ENCODE measurements at places on chromosomes 7 and 10. TPM values are rescaled to one million over a fixed set of nuclear protein-coding genes. Genes with fewer than 3 reads are reported as not detected.

DNA sequence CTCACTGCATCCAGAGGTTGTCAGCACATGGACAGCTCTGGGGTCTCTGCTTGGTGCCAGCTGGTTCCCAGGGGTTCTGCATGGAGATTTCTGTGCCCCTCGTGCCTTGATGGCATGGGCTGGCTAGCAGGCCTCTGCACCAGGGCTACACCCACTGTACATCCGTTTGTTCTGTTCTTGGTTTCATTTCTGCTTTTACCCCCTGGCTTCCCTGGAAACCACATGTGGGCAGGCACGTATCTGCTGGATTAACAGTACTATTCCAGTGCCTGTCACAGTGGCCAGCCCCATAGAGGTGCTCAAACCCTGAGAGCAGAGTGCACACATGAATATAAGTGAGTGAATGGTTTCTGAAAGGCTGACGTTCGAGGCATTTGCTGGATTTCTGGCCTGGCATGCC is 207.2 kb upstream of the GPR26 start:
- DNase-seq: no peak

- DNase-seq: no peak
Measured at GRCh38 chr7:129308047-129308446, 83.2 kb downstream of the AHCYL2 start.

DNA sequence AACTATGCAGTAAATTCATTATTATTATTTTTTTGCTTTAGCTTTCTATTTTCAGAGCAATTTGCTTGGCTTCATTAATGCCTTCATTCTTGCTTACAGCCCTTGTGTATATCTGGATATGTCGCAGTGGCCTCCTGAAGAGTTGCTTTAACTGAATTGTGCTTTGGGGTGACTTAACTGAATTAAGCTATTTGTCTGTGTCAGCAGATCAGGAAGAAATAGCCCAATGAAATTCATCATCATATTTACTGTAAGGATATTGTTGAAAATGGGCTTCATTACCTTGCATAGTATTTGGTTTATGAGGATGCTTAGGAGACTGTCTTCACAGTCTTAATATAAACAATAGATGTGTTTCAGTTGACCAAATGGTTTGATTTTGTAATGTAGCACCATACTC is 59.7 kb upstream of the PIP4K2A start:
- DNase-seq: no peak

GRCh38 chr10:129101232-129101980 is 365.6 kb upstream of the MGMT start:
- DNase-seq: no peak

- no peak for DNase-seq
Measured at GRCh38 chr10:99582255-99582770, 37.9 kb downstream of the SLC25A28 start.

DNA sequence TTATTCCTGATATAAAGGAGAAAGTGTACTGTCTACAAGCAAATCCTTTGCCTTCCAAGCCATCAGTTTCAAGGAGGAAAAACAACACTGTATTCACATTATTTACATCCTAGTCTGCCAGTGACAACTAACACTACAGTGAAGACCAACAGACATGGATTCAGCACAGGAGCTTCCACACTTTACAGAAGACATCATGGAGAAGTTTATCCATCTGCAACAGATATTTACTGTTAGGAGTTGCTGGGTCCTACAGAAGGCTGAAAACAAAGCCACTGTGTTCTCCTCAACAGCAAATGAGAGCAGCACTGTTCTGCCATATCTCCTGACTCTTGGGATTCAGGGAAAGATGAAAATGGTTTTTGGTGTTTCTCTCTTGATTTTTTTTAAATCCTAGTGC is 31.9 kb downstream of the NAPEPLD start:
- no peak for DNase-seq

- DNase-seq: no peak
Measured at GRCh38 chr10:5461203-5461588, 38.2 kb downstream of the CALML5 start.

GRCh38 chr10:112296908-112297331 is 13.7 kb downstream of the TECTB start:
- no peak for DNase-seq

GRCh38 chr7:105353752-105354328 is 34.9 kb downstream of the SRPK2 start:
- peak; percentile 34 for DNase-seq

DNA sequence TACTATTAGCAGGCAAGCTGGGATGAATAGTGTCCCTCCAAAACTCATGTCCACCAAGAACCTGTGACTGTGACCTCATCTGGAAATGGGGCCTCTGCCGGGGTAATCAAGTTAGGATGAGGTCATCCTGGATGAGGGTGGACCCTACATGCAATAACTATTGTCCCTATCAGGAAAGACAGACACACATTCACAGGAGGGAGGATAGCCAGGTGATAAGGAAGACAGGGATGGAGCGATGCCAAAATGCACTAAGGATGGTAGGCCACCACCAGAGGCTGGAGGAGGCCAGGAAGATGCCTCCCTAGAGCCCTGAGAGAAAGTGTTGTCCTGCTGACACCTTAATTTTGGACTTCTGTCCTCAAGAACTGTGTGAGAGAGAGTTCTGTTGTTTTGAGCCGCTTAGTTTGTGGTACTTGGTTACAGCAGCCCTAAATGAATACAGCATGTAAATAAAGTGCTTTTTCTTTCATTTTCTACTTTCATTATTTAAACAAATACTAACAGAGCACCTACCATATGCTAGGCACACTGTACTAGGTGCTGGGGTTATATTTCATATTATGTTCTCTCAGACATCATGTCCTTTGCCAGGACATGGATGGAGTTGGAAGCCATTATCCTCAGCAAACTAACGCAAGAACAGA is 111.9 kb downstream of the USP6NL start:
- no peak for DNase-seq

GRCh38 chr7:35286986-35287385 is 33.1 kb upstream of the TBX20 start:
- DNase-seq: no peak

INHBA gene
- 14.7 TPM for total RNA-seq

UNC5B gene
- total RNA-seq: 12.0 TPM

RELN gene
- 47.4 TPM for total RNA-seq

CALHM1 gene
- not detected for total RNA-seq

All from uterus (tissue), 4 donors.